ENCODE measurements at places on chromosomes 16 and 17.

DNA sequence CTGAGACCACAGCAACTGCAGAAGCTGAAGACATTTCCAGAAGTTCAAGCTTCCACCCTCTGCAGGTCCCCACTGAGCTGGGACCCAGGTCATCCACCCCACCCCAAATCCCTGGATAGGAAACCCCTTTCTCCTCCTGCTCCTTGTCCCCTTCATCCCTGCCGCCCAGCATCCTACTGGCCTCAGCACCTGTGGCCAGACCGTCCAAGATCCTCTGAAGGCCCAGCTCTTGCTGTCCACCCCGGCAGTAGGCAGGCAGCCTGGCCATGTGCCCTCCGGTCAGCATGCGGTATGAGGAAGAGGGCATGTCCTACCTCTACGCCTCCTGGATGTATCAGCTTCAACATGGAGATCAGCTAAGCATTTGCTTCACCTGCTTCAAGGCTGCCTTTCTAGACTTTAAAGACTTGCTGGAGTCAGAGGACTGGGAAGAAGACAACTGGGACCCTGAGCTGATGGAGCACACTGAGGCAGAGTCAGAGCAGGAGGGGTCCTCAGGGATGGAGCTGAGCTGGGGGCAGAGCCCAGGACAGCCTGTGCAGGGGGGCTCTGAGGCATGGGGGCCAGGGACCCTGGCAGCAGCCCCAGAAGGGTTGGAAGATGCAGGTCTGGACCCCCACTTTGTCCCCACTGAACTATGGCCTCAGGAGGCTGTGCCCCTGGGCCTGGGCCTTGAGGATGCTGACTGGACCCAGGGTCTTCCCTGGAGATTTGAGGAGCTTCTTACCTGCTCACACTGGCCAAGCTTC is 3.0 kb downstream of the TEX19 start:
- DNase-seq: no peak

- DNase-seq: no peak
Observed at GRCh38 chr16:49459953-49460735, 86.5 kb downstream of the C16orf78 start.

GRCh38 chr17:17416400-17417360 is 60.1 kb upstream of the MED9 start:
- peak; percentile 86 for DNase-seq

DNA sequence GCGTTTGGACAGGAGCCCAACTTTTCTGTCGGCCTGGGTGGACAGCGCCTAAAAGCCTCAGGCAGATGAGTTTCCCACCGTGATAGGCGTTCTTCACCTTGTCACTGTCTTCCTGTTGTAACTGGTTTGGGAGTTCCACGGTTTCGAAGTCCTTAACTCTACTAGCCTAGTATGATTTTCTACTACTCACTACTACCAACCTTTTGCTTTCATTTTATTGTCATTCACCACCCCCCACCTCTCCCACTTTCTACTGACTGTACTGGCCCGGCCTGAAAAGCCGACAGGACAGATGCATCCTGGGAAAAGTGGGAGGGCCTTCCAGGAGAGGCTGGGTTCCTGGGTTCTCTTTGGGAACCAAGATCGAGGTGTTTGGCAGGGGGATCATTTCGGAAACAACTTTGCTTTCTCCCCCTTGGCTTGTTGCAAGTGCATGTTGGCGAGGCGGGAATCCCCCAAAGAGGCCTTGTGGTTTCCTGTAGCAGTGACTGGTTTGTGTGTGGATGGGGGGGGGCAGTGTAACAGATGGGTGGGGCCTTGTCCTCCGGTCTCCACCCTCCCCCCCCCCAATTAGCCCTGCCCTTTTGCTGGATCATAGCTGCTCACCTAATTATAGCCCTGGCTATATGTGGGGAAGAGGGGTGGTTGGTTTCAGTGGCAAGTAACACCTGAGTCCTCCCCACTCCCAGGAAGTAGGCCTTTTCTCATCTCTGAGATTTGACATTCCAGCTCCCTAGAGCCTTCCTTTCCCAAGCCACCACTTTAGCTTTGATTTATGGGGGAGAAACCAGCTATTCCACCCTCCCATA is 1.4 kb downstream of the EIF5A start:
- DNase-seq: peak; percentile 88

- no peak for DNase-seq
Observed at GRCh38 chr17:72530454-72530853, 409.6 kb downstream of the SOX9 start.

GRCh38 chr16:19857593-19858339 is 26.9 kb downstream of the GPRC5B start:
- no peak for DNase-seq

DNA sequence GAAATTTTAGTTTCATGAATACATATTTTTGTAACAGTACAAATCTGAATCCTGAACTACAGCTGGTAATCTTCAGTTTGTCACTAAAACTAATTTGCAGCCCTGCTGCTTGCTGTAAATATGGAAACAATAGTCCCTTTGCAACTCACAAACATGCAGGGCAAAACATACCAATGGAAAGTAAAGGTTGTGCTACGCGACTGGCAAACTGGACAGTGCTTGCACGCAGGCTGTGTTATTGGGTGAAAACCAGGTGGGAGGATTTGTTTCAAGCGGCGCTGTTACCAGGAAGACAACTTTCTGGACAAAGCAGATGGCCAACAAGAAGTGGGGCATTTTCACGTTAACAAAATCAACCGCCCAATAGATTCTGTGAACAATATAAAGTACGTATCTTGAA is 93.5 kb downstream of the CDYL2 start:
- DNase-seq: no peak

- DNase-seq: no peak
Observed at GRCh38 chr16:64121473-64121872, 1000.4 kb downstream of the CDH11 start.

GRCh38 chr17:28662527-28662829 is 473 bp downstream of the SUPT6H start:
- DNase-seq: no peak

- DNase-seq: no peak
Observed at GRCh38 chr17:56867948-56868376, 34.0 kb downstream of the DGKE start.

- no peak for DNase-seq
Observed at GRCh38 chr16:1740781-1741490, 30.4 kb downstream of the NME3 start.

DNA sequence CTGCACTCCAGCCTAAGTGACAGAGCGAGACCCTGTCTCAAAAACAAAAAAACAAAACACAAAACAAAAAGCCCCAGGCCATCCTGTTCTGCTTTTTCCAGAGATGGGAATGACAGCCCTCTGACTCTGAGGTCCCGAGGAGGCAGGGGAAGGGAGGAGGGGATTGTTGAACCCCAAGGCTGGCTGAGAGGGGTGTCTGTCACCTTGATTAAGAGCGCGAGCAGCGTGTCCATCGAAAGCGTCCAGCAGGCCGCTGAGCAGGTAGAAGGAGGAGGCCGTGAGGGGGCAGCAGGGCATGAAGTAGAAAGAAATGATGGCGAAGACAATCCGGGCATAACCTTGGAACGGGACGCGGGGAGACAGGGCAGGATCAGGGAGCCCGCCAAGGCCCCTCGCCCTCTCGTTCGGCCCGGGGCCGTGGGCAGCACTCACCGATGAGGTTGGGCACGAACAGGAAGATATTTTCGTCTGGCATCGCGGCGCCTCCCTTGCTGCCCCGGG is 593 bp downstream of the CDIPT start:
- DNase-seq: no peak

DNA sequence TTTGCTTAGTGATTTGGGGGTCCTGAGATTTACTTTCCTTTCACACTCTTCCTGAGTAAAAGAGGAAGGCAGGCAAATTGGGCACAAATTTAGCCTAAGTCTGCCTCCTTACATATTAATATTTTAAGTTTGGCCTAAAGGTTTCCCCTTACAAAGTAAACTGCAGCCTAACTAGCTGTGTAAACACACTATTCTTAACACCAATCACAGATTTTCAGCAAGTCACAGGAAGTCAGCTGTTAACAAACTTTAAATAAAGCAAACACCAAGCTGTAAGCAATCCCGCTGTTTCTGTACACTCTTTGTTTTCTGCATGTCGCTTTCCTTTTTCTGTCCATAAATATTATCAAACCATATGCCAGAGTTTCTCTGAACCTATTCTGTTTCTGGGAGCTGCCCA is 45.1 kb upstream of the ABCC11 start:
- no peak for DNase-seq

All from upper lobe of left lung (tissue), 6 donors.